ENCODE measurements at places on chromosomes 12 and 14.

DNA sequence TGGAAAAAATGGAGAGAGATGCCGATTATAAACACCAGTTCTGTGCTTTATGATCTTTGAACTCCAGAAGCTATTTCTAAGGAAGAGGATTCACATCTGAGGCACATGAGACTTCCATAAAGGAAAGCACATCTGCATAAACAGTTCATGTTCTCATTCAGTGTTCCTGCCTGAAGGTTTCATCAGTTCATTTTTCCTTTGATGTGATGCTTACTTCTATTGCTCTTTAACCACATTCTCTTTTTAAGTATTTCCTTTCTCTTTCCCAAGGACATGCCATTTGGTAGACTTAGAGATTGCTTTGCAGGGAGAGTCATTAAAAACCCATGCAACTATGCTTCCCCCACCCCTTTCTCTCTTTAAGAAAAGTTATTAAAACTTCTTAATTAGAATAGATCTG, 387.0 kb upstream of the FLRT2 start:
- DNase-seq, result no peak

DNA sequence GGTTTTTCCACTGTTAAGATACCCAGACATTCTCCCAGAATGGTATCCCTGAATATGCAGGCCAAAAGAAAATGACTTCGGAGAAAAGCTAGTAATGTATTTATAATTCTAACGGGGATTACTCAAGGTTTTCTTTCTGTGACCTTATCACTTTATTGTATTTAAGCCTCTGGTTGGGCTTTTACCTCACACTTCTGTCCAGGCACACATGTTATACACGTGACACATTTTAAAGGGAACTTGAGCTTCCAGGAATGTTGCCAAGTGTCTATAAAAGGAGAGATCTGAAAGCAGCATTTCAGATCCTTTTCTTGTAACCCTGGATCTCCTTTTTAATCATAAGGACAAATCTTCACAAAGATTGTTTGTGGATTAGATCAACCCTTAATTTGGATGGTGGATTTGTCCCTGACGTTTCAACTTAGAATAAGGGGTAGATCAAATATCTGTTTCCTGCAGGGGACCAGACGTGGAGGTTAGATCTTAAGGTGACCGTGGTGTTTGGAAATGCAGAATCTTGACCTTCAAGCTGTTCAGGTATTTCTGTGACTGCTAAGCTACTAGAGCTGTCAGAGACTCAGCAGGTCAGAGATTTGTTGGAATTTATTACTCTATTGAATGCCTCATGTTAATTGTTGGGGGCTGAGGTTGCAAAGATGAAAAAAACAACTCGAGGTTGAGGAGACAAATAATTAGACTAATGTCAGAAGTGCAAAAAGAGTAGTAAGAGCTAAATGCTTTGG, 1.5 kb downstream of the CIPC start:
- DNase-seq, result no peak

- no peak for DNase-seq
Observed at GRCh38 chr14:72788972-72789728, 104.8 kb downstream of the DPF3 start.

- DNase-seq, result no peak
Observed at GRCh38 chr14:93686268-93686667, 102.0 kb downstream of the PRIMA1 start.

DNA sequence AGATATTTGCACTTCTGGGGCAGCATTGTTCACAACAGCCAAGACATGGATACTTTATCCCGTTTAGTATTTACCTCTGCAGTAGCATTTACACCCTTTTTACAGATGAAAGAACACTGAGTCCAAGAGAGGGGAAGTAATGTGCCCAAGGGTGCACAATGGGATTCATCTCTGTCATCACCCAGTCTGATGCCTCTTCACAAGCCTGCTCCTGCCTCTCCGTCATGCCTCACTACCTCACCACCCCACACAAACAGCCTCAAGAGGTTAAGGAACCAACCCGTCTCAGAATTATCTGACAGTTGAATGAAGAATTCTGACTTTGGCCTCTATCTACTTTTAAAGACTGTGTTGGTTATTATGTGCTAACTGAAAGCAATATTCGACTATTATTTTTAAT, 368.4 kb downstream of the ATP23 start:
- no peak for DNase-seq

DNA sequence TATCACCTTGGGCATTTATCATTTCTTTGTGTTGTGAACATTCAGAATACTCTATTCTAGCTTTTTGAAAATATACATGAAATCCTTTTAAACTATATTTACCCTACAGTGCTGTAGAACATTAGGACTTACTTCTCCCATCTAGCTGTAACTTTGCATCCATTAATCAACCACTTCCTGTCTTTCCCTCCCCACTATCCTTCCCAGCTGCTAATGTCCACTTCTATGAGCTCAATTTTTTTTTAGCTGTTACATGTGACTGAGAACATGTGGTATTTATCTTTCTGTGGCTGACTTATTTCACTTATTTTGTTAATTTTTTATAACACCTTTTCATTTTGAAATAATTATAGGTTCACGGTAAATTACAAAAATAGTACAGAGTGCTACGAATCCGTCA, 136.0 kb downstream of the LMNTD1 start:
- DNase-seq, result no peak

GRCh38 chr12:53179687-53180219, 769 bp upstream of the ZNF740 start:
- DNase-seq, result no peak
